ENCODE measurements at places on chromosomes 13 and 19.

- peak; percentile 80 for DNase-seq
These were observed 330.3 kb upstream of the MIR17HG start for GRCh38 chr13:91017031-91017668.

- peak; percentile 87 for DNase-seq
These were observed 4.8 kb downstream of the KMT5C start for GRCh38 chr19:55344444-55344843.

GRCh38 chr19:19119325-19120237, 18.7 kb downstream of the TMEM161A start:
- no peak for DNase-seq

DNA sequence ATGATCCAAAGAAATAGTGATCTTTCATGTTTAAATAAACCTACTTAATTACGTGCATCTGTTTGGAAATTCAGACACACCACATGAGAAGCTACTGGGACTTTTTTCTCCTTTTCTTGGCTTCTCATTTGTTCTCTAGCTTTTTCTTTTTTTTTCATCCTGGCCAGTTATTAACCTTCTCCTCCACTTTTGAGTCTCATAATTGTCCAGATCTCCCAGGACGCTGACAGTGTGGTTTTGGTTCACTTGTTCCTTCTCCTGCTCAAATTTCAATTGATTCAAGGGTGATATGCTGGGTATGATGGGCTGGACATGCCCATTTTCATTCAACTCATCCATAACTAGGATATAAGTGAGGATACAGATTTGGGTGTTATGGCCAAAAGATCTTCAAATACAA, 152.3 kb downstream of the TM9SF2 start:
- no peak for DNase-seq

DNA sequence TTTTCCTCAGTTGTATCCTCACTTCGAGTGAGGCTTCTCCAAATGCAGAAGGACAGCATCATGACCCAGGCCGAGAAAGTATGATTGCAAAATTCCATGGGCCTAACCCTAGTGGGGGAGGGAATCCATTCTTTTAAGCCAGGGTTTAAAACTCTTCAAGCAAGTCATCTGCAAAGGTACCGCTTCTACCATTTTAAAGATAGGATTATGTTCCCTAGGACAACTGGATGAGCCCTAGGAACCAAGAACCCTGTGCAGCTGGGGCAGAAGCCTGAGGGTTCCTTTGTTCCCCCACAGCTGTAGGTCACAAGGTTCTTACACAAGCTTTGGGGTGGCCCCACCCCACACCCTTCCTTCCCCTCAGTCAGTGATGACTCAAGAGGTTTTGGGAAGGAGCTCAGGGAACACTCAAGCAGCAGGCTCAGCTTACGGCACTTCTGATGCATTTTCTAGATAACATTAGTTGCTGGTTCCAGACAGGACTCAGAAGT, 13.5 kb downstream of the ARL11 start:
- peak; percentile 93 for DNase-seq

GRCh38 chr13:99378985-99379733, 72.0 kb upstream of the GPR183 start:
- no peak for DNase-seq

GRCh38 chr13:33367926-33368325, 82.4 kb upstream of the STARD13 start:
- no peak for DNase-seq

DNA sequence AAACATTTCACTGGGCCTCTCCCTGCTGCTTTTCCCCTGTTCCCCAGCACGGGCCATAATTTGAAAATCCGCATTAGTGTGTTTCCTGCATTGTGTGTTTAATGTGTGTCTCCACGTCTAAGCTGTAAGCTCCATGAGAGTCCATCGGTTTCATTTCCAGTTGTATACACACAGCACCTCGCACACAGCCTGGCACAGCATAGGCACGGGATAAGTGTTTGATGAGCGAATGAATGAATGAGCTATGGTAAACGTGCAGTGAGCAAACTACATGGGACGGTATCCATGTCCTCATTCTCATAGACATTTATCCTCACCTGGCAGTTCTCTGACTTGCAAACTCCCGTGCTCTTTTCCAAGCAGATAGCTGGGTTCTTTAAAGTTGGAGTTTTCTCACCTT, 106.1 kb downstream of the RAB20 start:
- DNase-seq, result no peak

DNA sequence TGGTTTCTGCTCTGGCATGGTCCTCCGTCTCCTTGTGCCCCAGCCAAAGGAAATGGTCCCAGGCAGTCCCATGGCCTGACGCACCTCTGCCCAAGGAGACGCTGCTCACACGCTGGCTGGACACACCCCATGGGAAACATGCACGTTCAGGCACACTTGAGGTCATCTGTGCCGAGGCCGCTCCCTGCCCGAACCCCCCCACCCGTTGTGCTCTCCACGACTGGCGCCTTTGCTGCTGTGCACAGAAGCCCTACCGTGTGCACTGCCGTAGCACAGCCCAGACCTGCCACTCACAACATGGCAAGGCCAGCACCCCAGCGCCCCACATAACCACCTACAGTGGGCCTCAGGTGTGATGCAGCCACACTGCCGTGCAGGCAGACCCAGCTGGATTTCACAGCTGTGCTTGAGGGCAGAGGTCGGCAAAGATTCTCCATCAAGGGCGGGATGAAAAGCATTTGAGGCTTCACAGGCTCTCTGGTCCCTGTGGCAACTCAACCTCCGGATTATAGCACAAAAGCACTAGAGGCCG, 65.7 kb downstream of the SPACA7 start:
- no peak for DNase-seq

- no peak for DNase-seq
These were observed 12.9 kb upstream of the NDUFS7 start for GRCh38 chr19:1370579-1371361.

GRCh38 chr19:524062-524674, 7.4 kb upstream of the CDC34 start:
- DNase-seq, result no peak

DNA sequence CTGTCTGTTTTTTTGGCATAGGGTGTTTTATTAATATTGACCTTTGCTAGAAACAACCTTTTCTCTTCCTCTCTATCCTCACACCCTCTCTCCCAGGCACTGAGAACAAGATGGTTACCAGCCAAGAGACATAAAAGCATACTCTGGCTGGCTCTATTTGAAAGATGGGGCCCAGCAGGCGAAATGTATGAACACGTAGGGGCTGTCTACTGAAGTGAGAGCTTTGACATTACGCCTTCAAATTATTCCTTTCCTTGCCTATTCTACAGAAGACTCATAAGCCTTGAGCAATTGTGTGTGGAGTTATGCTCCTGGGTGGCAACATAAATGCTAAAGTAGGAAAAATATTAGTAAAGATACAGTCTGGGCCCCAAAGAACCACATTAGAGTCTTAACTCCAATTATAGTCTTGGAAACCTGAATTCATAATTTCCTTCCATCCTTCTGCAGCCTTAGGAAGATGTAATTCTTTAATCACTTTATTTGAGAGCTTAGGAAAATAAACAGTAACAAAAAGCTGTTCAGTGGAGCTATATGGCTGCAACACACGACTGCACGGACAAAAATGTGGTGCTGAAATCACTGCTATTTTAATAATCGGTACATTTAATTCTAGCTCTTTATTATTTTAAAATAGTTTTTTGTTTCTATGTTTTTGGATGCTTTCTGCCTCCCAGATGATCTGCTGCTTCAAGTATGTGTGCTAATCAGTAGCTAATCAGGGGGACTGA, 122.3 kb upstream of the RNF113B start:
- no peak for DNase-seq

DNA sequence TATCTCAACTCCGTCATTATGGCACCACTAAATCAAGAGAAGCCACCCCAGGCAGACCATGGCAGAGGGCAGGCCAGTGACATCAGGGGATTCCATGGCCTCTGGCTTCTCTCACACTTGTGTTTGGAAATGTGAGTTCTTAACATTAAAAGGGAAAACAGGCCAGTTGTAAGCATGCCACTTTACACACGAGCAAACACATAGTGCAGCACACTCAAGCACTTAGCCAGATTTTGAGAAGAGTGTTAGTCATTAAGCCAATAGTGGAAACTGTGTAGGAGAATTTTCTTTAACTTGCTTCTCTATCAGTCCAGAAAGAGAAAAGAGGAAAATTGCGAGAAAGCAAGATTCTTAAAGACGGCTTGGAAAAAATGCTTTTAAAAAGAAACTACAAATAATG, 401.5 kb downstream of the TDRD3 start:
- DNase-seq, result no peak

- DNase-seq, result no peak
These were observed 321.8 kb upstream of the NBEA start for GRCh38 chr13:34620074-34620850.

DNA sequence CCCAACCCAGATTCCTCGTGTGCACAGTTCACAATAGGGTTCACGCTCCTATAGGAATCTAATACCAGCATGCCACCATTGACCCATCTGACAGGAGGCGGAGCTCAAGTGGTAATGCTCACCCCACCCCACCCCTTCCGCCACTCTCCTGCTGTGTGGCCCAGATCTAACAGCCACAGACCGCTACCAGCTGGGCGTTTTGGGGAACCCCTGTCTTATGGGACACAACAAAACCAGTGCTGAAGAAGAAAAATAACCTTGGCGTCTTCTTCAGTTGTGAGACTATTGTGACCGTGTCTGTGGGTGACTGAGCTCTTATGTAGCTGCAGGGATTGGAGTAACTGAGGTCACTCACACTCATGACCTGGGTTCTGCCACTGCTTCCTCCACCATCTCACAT, 5.2 kb upstream of the OR10H1 start:
- DNase-seq, result no peak

DNA sequence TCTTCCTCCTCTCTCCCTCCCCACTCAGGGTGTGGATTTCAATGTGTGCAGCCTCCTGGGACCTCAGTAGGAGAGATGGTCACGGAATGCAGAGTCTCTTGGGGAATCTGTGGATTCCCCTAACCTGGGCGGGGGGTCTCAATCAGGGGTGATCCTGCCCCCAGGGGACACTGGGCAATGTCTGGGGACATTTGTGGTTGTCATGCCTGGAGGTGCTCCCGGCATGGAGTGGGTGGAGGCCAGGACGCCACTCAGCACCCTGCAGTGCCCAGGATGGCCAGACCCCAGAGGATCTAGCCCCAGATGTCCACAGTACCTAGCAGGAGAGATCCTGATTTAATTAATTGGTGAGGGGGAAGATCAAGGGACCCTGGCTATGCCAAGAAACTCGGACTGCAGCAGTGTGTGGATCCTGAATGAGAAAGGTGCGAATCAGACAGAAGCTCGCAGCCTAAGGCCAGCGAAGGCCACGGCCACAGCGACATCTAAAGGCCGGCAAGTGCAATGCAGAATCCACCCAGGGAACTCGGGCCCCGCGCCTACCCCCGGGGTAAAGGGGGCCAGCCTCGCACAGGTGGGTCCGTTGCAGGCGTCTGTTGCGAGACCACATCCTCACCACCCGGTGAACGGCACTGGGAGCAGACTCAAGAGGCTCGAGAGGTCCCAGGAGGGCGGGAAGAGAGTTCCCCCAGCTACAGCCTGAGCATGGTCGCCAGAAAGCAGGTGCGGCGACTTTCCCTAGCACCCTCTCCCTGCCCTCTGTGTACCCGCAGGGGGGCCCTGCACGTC, 88.8 kb downstream of the GNG7 start:
- DNase-seq, result peak; percentile 51

DNA sequence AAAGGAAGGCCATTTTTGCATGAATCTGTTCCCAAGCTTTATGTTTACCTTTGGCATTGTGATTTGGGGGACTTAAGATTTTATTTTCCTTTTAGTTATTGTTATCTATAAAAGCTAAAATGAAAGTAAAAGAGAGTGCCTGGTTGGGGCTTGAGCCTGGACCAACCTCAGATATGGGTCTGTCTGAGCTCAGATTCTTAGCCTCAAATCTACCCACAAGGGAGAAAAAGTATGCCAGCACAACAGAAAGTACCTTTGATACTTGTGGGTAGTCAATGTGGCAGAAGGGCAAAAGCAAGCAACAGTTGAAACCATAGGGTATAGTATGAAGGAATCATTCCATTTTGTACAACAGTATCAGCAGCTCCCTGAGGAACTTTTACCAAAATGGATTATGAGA, 26.6 kb upstream of the KBTBD6 start:
- no peak for DNase-seq

- no peak for DNase-seq
These were observed 70.6 kb downstream of the ATP11A start for GRCh38 chr13:112760435-112760834.

DNA sequence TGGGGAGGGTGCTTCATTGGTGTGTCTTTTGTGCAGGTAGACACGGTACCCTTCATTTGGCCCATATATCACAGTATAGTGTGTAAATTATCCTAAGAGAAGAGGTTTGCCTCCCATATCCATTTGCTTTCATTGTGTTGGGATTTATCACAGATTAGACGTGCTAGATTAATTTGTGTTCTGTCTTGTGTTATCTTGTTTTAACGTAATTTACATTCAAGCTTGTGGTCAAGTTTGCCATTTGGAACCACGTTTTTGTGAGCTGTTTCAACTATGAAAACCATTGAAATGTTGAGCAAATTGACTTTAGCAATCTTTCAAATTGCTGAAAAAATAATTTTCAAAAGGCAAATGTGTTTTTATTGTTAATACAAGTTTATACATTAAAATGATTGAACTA, 1826.5 kb downstream of the SLITRK5 start:
- no peak for DNase-seq

DNA sequence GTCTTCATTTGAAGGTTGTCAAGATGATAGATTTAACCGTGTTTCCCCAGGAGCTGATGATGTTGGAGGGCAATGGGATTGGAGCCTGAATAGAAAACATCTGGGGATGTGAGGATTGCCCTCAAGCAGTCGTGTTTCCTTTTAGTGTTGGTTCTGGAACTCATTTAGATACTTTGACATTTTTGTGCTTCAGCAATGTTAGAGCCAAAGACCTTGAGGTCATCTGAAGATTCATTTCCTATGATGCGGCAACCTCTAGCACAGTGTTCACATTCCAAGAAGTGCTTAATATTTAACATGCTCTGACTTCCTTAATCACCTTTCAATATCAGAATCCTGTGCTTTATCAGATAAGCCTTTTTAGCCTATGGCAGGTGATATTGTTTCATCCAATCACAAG, 82.7 kb downstream of the SLC10A2 start:
- DNase-seq, result no peak

- DNase-seq, result no peak
These were observed 19.4 kb downstream of the GP6 start for GRCh38 chr19:55018633-55019032.

GRCh38 chr13:94209117-94209516, 270.4 kb downstream of the DCT start:
- DNase-seq, result peak; percentile 21

GRCh38 chr13:29925457-29926097, 75.2 kb upstream of the UBL3 start:
- peak; percentile 96 for DNase-seq
